Immature natural killer cell (primary cell): ENCODE measurements at places on chromosomes 16 and 17.
A peak's percentile ranks its signal among the peaks of the same experiment; 100 is the strongest.

DNA sequence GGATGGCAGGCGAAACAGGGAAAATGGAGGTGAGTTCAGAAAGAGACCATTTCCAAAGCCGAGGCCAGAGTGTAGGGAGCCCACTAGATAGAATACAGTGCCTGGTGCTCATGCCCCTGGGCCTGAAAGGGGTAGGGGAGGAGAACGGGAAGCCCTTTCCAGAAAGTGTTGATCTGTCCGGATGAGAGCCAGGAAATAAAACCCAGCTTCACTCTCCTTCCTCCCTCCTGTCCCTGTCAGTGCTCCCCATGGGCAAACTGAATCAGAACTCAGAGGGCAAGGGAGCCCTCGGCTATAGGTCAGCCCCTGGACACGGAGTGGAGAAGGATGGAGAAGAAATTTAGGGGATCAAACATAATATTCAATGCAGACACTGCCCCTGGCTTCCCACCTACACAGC lies 57.7 kb upstream of the RPL38 start:
- DNase-seq, result no peak

DNA sequence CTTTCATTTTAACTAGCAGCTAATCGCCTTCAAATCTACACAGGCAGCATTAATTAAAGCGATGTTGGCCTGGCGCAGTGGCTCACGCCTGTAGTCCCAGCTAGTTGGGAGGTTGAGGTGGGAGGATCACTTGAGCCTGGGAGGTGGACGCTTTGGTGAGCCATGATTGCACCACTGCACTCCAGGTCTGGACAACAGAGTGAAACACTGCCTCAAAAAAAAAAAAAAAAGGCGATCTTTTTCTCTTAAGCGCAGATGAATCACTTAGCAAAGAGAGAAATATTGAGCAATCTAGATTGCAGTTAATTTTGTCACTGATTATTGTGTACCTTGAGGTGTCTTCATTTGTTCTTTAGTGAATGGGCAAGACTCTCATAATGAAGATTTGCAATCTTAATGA lies 12.4 kb downstream of the SNTB2 start:
- DNase-seq, result no peak

GRCh38 chr16:75567911-75568310 lies 1.7 kb downstream of the GABARAPL2 start:
- no peak for DNase-seq

GRCh38 chr16:23407436-23408127 lies 45.4 kb downstream of the COG7 start:
- DNase-seq, result no peak

DNA sequence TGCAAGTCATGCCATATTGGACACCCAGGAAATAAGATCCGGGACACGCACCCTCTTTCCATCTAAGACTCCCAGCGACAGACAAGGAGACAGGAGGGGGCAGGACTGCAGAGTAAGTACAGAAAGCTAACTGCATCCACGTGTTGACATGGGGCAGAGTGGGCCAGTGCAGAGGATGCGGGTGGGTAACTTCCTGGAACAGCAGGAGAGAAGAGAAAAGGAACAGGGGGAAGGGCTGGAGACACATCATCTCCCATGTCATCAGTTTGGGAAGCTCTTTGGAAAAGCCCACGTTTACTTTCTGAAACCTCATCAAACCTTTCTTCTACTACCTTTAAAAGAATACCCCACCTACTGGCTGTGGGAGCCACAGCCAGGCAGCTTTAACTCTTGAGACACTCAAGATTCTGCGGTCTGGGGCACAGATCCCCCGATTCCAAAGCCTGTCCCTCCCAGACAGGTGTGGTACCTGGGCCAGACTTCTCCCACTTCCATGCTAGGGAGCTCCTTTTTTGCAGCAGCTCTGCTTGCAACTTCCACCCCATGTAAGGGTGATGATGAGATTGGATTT lies 273.5 kb upstream of the RPL38 start:
- no peak for DNase-seq

GRCh38 chr16:79505344-79505743 lies 95.2 kb downstream of the MAF start:
- DNase-seq, result no peak

DNA sequence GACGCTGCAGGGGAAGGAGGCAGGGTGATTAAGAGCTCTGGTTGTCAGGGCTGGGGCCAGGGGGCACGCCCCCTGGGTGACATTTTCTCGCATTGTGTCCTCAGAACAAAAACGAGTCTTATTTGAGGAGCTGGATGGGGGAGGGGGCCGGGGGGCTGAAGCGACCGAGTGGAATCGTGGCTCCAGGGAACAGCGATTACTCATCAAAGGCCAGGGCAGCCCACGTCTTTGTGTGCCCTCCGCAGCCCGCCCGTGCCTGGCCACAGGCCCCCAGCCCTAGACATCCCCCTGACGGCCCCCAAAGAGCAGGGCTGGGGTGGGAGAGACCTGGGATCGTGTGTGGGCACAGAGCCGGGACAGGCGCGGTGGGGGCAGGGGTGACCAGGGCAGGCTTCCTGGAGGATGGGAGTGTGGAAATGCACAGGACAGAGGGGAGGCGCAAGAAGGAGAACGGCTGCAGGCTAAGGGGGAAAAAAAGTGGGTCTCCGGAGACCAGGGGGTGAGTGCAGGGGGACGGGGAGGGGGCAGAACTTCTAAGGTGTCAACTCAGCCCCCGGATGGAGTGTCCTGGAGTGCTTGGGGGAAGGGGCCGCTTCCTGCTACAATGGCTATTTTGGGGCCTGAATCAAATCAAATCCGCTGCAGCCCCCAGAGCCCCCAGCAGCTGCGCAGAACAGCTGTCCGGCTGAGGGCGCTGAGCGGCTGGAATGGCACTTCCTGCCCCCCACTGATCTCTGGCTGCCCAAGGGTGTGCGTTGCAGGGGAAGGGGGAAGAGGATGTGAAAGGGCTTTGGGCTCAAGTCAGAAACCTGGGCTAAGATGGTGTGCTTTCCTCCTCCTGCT lies 24.0 kb upstream of the PHB1 start:
- no peak for DNase-seq

DNA sequence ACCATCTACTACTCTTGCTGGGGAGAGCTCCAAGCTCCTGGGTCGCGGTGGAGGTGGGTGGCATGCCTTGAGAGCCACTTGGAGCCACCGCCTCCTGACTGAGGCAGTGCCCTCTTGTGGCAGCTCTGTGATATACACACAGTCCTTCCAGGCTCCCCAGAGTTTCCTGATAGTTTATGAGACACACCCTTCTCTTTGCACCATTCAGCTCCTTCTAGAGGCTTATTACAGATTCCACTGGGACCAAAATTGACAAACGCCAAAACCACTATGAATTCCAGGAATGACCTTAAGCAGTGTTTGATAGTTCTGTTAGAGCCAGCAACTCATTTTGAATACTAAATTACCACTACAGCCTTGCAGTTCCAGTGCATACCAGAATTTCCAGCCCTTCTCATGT lies 170.1 kb upstream of the CDH13 start:
- DNase-seq, result peak; percentile 27

GRCh38 chr17:45814622-45815606 lies 29.8 kb upstream of the SPPL2C start:
- DNase-seq, result no peak

DNA sequence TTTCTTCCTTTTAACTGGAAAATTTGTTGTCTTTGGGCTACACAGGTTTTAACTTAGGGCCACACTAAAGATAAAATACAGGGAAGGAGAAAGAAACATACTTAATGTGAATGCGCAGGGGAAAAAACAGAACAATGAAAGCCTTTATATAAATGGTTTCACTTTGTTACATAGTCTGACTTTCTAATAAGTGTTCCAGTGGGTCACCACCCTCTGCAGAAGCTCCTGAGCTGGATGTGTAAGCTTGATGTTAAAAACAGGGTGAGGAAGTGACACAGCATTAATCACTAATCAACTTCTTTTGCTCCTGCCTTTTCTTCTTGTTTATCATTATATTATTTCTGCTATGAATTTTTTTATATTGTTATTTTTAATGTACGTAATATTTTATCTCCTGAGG lies 445.6 kb upstream of the CA10 start:
- DNase-seq, result no peak

- no peak for DNase-seq
These were observed 50.9 kb upstream of the SDK2 start for GRCh38 chr17:73695035-73695738.

GRCh38 chr16:78405833-78406232 lies 306.4 kb downstream of the WWOX start:
- DNase-seq, result no peak

DNA sequence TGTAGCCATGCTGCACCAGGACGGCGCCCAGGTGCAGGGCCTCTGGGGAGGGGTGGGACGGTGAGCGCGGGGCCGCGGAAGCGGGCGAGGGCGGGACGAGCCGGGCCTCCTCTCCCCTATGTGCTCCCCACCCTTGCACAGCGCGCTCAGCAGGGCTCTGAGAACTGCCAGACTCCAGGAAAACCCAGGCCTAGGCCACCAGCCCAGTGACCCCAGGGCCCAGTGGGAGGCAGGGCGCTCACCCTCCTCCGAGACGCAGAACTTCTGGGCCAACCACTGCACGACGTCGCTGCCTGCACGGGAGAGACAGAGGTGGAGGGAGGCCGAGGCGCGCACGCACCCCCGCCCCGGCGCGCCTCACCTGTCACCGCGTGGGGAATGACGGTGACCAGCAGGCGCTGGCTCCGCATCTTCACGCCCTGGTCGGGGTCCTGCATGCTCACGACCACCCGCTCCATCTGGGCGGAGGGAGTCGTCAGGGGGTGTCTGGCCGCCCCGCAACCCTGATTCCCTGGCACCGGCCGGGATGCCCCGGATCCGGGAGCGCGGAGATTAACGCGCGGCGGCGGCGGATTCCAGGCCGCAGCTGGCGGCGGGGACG lies 603 bp downstream of the RGS11 start:
- DNase-seq, result no peak

DNA sequence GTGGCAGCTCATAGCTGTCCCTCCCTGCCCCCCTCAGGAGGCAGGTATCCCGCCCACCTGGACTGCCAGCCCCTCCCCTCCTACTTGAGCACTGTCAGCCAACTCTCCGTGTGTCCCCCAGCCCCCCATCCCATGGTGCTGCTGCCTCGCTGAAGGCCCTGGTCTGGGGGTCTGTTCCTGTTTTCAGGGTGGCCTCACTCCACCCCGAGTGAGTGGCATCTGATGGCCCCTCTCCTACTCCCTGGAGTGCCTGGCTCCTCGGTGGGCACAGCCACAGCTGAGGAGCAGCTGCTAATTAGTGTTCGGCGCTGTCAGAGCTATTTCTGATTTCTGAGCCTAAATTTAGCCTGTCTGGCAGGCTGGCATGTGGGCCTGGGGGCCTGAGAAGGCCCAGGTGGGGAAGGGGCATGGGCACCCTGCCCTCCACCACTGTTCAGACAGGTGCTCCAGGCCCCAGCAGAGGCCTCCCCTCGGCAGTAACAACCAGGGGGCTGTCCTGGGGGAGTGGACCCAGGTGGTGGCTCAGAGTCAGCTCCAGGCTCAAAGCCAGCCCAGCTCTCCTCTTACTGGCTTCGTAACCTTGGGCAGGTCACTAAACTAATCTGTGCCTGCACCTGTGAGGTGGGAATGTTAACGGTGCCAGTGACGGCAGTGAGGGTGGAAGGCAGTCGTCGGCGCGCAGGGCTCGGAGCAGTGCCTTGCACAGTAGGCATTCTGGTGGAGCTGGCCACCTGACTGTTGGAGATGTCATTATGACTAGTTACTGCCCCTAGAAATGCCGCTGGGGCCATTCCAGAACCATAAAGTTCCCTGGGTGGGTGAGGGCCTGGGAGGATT lies 6.5 kb downstream of the FMNL1 start:
- DNase-seq, result no peak

- no peak for DNase-seq
These were observed 274.9 kb upstream of the CCL2 start for GRCh38 chr17:33980193-33980592.

- DNase-seq, result no peak
These were observed 572 bp downstream of the PGP start for GRCh38 chr16:2213817-2214718.

- DNase-seq, result no peak
These were observed 159.8 kb downstream of the COPRS start for GRCh38 chr17:31699281-31699680.

DNA sequence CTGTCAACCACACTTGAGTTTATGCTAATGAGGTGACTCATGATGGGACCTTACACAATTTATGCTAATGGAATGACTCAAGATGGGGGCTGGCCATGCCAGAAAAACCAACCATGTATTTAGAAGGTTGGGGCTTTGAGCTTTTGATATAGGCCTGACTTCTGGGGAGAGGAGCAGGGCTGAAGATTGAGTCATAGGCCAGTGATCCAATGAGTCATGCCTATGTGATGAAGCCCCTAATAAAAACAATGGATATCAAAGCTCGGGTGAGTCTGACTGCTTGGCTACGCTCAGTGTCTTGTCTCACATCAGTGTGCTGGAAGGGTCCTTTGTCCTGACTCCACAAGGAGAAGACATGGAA lies 7.3 kb downstream of the MFSD6L start:
- no peak for DNase-seq

DNA sequence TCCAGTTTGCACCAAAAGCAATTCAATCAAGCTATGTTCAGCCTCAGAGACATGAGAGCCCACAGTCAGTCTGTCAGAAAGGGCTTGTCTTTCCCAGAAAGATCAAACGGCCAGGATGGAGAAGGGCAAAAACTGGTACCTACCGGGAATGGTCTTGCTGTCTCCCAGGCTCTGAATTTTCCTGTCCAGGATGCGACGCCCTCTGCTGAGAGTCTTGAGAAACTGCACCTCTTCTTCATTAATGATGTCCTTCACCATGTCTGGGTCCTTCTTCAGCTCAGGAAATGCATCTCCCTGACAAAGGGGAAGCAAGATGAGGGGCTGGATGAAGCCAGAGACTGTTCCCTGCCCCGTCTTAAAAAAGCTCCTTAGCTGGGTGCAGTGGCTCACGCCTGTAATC lies 15.8 kb upstream of the EXOSC6 start:
- DNase-seq, result no peak

DNA sequence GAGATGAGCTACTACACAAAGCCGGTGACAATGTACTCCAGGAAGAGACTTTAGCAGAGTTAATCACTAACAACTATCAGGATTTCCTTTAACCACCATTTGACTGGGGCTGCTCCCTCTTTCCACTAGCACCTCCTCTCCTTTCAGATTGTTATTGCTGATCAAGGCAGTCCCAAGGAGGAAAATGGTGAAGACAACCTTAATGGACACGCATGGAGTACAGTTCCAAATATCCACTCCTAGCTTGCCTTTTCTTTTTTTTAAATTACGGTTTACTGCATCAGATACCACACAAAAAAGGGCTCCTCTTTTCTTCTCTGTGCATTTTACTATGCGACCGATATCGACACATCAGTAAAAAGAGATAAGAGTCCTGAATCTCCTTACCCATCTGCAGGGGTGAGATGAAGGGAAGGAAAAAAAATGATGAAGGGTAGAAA lies 30.9 kb downstream of the FAM222B start:
- DNase-seq, result peak; percentile 4
